ENCODE measurements at places on chromosomes 1 and 21.

DNA sequence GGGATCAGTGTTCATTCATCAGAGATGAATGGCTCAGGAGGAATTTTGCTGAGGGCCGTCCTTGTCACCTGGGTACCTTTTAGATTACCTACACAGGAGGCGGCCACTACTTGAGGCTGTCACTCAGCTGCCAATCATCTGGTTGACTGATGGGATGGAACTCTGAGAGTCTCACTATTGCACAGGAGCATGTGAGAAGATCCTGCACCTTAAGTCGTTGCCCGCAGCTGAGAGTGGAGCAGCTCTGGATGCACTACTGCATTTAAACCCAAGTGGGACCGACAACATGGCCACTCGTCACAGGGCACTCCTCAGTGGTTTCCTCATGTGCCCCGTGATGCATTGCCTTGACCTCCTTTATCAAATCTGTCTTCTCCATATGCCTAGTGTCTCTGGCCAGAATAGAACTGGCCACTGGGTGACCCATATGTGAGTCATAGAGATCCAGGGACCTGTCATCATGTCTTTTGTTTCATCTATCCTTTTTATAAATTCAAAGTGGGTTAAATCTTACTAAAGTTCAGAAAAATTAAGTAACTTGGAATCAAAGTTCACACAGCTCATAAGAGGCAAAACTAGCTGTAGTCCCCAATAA is 165.5 kb downstream of the ZSCAN20 start:
- DNase-seq, result no peak

- DNase-seq, result no peak
Observed at GRCh38 chr1:116458695-116459094, 85.7 kb downstream of the ATP1A1 start.

- no peak for DNase-seq
Observed at GRCh38 chr1:175168782-175169181, 23.8 kb downstream of the KIAA0040 start.

DNA sequence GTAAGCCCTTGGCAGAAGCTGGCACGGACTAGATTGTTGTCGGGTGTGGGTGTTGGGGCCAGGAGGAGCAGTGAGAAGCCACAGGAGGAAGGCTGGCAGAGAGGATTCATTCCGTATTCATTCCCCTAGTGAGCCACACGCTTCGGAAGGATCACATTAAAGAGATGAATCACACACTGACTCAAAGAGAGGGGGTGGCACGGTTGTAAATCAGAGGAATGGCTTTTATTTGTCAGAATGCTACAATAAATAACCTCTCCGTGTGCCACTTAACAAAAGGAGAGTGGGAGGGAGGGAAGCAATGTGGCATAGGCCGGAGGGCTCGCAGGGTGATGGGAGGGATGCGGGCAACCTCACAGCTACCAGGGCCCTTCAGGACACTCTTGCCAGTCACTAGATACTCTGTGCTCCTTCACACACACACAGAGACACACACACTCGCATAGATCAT is 135.5 kb downstream of the HIVEP3 start:
- no peak for DNase-seq

DNA sequence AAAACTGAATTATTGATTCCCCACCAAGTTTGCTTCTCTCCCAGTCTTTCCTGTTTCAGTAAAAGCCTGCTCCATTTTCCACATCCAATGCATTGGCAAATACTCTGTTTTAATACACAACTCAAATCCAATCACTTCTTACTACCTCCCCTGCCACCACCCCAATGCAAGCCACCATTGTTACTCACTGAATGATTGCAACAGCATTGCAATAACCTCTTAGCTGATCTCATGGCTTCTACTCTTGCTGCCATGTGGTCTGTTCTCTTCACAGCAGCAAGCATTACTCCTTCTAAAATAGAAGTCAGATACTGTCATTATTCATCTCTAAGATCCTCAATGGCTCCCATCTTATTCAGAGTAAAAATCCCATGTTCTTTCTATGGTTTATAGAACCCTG is 123.4 kb downstream of the ATP6V1G3 start:
- no peak for DNase-seq

DNA sequence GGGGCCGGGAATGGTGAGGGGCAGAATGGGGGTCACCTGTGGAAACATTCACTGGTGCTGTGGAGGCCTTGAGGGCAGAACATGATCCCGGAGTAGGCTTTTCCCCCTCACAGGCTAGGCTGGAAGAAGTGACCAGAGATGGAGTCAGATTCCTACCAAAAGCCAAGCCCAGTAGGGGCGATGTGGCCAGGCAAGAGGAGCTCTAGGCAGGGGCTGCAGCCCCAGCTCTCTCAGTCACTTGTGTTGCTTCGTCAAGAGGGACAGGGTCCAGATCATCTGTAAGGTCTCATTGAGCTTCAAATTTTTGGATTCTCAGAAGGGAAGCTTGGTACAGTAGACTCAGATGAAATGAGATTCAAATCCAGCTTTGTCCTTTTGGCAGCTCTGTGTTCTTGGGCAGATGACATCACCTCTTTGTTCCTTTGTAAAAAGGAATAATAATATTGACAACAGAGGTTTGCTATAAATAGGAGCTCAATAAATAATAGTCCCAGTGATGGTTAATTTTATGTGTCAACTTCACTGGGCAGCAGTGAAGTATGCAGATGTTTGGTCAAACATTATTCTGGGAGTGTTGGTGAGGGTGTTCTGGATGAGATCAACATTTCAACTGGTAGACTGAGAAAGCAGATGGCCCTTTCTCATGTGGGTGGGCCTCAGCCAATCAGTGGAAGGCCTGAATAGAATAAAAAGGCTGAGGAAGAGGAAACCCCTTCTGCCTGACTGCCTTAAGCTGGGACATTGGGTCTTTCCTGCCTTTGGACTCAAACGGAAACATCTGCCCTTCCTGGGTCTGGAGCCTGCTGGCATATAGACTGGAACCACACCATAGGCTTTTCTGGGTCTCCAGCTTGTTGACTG is 324.7 kb upstream of the USP24 start:
- no peak for DNase-seq

DNA sequence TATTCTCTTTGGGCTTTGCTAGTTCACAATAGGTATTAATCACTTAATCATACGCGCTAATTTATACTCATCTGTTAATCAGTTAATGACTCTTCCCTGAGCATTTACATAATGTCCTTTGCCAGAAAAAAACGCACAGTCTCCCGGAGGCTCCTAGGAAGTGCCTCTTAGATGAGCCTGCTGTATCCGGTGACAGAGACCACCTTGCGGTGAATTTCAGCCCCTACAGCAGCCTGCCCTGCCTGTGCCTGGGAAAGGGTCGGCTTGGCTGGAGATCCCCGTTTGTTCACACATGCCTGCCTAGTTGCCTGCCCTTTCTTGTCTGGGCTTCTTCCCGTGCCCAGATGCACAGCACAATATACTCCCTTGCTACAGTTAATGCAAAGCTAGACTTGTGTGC is 152.9 kb downstream of the ZBTB18 start:
- no peak for DNase-seq

- DNase-seq, result peak; percentile 88
Observed at GRCh38 chr21:41559658-41560631, 52.0 kb upstream of the TMPRSS2 start.

GRCh38 chr1:23867542-23867894 is 572 bp downstream of the FUCA1 start:
- no peak for DNase-seq

- DNase-seq, result no peak
Observed at GRCh38 chr1:167088746-167089417, 1.3 kb downstream of the GPA33 start.

GRCh38 chr21:44418108-44418875 is 37.0 kb upstream of the LRRC3 start:
- DNase-seq, result no peak

DNA sequence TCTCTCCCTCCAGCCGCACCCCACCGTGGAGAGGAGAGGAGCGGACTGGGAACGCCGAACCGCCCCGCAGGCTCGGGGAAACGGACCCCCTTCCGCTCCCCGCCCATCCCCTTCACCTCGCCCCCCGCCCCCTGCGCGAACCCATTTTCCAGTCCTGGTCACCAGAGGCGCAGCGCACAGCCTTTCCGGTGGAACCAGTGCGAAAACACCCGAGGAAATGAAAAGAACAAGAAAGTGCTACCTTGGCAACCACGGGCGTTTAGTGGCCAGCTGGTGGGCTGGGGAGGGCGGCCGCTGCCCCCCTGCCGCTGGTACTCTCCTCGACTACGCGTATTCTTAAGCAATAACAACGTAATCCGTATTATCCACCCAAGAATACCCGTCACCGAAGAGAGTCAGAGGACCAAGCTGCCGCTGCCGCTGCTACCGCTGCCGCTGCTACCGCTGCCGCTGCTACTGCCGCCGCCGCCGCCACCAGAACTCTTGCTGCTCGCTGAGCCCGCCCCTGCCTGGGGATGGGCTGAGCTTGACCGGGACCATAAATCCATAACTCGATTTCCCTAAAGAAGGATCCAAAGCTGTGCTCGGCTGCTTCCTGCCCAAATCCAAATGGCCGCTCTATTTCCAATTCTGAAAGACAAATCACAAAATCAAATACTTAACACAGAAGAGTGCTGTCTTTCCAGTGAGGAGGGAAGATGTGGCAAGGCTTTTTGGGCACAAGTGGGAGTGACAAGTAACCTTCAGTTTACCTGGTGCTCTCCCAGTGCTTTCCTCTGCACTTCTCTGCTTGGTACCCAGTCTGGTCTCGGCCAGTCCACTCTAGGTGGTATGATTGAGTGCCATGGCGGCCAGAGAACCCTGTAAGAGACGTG is 125.2 kb upstream of the DPYD start:
- DNase-seq, result peak; percentile 63

DNA sequence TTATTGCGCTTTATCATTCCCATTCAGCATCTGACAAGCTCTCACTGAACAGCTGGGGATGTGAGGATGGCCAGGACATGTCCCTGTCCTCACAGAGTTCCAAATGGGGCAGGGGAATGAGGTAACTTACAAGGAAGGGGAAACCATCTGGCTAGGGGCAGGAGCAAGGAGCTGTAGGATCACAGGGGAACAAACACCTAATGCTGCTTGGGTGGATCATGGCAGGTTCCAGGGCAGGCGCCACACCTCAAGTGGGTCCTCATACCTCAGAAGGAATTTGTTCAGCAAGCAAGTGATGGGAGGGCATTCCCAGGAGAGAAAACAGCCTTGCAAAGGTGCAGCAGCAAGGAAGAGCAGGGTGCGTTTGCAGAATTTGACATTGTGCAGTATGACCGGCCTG is 35.1 kb upstream of the GRIK3 start:
- DNase-seq, result no peak

GRCh38 chr1:189211742-189212141 is 1265.9 kb downstream of the BRINP3 start:
- DNase-seq, result no peak

GRCh38 chr1:176485083-176485482 is 22.1 kb downstream of the PAPPA2 start:
- DNase-seq, result no peak

GRCh38 chr1:229835226-229835625 is 209.2 kb downstream of the URB2 start:
- no peak for DNase-seq
